ENCODE measurements at places on chromosomes 1 and 21. TPM values are rescaled to one million over a fixed set of nuclear protein-coding genes. Genes with fewer than 3 reads are reported as not detected.

GRCh38 chr1:1274931-1275431 lies 1.3 kb upstream of the UBE2J2 start:
- no peak for DNase-seq

Gene OR2AK2
- not detected for polyA plus RNA-seq

DNA sequence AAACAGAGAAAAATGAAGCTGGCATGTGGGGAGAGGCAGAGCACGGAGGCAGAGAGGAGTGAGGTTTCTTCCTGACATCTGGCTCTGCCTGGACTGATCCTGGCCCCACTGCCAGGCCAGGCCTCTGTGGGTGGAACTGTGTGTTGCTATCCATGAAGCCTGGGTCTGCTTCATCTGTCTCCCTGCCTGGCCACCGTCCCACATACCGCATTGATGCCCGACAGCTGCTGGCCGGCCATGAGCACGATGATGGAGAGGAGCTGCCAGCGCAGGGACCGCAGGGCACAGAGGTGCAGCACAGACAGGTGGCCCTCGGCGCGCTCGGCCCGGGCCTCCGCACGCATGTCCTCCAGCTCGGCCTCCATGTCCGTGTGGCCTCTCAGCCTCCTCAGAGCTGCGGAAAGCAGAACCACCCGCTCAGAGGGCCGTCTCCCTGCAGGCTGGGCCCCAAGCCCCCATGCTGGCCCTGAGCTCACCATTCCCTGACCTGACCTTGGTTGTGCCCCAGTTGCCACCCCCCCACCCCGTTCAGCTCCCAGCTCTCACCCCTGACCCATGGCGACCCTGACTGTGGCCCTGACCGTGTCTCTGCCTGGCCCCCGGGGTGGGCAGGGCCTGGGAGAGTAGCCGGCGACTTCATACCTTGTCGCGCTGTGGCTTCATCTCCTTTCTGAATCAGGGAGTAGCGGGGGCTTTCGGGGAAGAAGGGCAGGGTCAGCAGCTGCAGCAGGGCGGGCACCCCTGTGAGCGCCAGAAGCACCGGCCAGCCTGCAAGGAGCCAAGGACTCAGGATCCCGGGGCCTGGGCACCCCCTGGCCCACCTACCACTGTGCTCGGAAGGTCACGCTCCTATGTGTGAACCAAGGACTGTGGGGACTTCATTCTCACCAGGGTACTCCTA lies 11.5 kb downstream of the SLC2A7 start:
- no peak for DNase-seq

Gene IVL
- polyA plus RNA-seq: 0.13 TPM

GRCh38 chr1:175906370-175906769 lies 163.0 kb upstream of the TNR start:
- no peak for DNase-seq

DNA sequence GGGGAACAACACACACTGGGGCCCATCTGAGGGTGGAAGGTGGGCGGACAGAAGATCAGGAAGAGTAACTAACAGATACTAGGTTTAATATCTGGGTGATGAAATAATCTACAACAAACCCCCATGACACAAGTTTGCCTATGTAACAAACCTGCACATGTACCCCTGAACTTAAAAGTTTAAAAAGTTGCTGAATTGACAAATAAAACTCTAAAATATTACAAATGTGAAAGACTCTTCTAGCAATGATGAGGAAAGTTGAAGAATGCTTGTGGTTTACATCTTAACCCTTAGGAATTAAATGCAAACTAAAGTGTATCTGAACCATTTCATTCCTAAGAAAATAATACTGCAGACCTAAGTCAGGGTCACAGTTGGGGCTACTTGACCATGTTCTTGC lies 525.6 kb upstream of the CAMK1G start:
- DNase-seq: no peak

Gene NEK2
- polyA plus RNA-seq: 21.7 TPM

DNA sequence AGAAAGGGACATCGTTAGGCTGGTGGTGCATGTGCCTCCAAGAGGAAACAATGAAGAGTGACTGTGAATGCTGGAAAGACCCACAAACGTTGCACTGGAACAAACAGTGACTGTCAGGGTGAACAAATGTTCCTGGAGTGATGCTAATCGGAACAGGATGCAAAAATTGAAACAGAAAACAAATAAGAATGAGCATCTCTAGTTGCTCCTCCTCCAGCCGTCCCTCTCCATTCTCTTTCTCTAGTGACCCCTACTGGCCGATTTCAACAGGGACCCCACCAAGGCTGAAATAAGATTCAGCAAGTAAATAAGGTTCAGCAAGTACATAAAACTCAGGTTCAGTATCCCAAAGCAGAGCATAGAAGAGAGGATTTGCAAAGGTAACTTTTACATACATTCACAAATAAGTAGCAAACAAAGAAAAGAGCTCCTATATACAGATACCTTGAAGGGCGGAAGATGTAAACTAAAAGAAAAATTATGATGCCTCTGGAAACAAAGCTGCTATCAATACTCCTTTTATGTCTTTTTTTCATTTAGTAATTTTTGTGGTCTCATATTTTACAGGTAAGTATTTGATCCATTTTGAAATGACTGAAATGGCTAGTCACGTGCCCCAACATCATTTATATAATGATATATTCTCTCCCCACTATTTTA lies 836.1 kb upstream of the ADAMTS5 start:
- DNase-seq: no peak

Gene TPTE
- not detected for polyA plus RNA-seq

- DNase-seq: no peak
Measured at GRCh38 chr1:228940926-228941325, 205.6 kb downstream of the RHOU start.

Gene GNAT2
- polyA plus RNA-seq: not detected

GRCh38 chr21:46294647-46295176 lies 8.6 kb downstream of the YBEY start:
- no peak for DNase-seq

DNA sequence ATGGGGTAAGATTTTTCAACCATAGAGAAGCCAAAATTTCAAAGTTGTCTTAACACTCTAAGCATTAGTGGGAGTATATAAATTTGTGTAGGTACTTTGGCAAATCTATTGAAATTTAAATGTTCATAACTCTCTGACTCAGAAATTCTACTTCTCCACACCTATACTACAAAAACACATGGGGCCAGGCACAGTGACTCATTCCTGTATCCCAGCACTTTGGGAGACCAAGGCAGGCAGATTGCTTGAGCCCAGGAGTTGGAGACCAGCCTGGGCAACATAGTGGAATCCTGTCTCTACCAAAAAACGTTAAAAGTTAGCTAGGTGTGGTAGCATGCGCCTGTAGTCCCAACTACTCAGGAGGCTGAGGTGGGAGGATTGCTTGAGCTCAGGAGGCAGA lies 41.3 kb upstream of the RAVER2 start:
- no peak for DNase-seq

Gene BGLAP
- polyA plus RNA-seq: 2.2 TPM

DNA sequence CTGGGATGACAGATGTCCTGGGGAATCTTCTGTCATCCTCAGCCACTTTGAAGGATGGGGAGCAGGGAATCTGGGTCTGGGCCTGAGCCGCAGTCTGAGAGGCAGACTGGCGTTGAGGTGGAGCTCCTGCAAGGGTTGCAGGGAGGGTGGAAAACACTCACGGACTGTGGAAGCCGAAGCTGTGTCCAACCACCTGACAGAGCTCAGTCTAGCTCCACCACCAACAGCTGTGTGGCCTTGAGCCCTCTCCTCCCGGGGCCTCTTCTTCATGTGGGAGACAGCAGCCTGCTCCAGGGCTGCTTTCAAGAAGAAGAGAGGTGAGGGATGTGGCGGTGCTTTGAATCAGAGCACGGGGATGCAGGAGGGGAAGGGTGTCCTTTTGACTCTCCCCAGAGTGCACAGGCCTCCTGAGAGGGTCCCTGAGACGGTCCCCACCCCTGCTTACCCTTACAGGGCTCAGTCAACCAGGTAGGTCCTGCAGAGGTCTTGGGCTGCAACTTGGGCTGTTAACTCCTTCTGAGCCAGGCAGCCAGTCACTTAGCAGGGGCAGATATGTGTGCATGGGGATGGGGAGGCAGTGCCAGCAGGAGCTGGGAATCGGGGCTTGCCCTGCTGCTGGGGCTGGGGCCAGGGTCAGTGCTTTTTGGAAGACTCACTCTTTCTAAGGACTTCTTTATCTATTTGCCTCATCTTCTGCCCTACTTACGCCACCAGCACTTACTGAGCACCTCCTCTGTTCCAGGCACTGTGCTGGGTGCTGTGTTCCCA lies 216.3 kb downstream of the PTPRU start:
- no peak for DNase-seq

GRCh38 chr1:185453496-185454192 lies 136.6 kb upstream of the IVNS1ABP start:
- DNase-seq: no peak

Gene CCDC30
- polyA plus RNA-seq: 15.8 TPM

Gene LCE3D
- polyA plus RNA-seq: not detected

Gene CRYZ
- polyA plus RNA-seq: 189 TPM

DNA sequence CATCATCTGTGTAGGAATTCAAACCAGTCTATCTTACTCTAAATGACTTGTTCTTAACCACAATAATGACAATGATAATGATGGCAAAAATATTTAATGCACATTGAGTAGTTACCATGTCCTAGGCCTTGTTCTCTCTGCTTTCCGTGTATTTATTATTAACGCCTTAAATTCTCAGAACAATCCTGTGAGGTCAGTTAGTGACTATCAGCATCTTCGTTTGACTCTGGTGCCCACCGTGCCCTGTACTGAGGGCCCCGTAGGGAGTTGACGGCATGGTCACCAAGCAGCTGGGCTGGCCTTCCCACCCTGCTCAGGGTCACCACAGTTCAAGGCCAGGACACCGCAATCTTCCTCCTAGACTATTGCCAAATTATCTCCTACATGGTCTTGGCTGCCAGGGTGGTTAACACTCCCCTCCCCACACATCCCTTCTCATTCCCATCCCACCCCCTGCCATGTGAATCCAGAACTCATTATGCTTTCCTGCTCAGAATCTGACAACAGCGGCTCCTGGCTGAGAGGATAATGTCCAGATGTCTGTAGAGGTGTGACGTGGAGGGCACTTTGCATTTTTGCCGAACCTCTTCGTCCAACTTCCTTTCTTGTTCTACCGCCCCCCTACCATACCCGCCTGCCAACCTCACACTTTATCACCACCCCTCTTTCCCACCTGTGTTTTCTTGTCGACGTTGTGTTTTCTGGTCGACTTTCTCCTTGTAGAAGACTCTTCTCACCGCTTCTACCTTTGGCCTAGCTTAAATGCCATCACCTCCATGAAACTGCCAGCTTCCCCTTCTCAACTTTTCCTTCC lies 33.4 kb downstream of the IGFN1 start:
- DNase-seq: no peak

- DNase-seq: no peak
Measured at GRCh38 chr1:202131956-202132821, 9.5 kb downstream of the GPR37L1 start.

Gene SYT6
- 1.1 TPM for polyA plus RNA-seq

DNA sequence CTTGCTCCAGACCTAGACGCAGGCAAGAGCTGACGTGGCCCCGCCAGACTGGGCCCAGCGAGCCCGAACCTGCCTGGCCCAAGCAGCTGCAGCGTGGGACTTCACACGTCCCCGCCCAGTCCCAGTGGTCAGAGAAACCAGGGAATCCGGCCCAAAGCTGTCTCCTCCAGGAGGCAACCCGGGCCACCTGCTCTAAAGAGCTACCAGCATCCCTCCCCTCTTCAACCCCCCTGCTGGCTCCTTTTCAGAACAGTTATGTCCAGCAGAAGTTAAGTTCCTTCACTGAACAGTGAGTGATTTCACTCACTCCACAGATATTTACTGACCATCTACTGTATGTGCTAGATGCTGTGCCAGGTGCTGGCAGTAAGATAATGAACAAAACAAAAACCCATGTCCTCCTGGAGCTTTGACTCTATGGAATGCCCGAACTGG lies 2.1 kb upstream of the EFNA1 start:
- DNase-seq: no peak

- DNase-seq: no peak
Measured at GRCh38 chr1:209875515-209875914, 47.7 kb downstream of the UTP25 start.

- no peak for DNase-seq
Measured at GRCh38 chr1:179231923-179232322, 2.4 kb upstream of the ABL2 start.

Gene TMIGD3
- 0.93 TPM for polyA plus RNA-seq

GRCh38 chr1:79197421-79197820 lies 190.9 kb upstream of the ADGRL4 start:
- DNase-seq: no peak

DNA sequence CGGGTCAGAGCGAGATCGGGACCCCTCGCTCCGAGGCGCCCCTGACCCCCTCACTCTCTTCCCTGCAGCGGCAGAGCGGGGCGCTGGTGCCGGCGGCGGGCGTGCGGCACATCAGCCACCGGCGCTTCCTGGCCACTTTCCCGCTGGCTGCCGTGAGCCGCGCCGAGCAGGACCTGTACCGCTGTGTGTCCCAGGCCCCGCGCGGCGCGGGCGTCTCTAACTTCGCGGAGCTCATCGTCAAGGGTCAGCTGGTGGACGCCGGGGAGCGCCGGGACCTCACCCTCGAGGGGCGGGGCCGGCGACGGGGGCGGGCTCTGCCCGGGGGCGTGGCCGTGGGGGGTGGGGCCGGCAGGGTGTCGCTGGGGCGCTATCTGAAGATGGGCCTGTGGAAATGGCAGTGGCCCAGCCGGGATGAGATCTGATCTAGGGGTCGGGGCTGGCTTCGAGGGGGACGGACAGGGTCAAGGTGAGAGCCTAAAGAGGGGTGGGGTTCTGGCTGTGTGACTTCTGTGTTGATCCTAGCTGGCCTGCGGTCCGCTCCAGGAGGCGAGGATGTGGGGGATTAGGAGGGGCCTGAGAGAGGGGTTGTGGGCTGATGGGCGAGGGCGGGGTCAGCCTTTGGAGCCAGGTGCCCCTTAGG lies 23.6 kb downstream of the PTPRU start:
- no peak for DNase-seq

DNA sequence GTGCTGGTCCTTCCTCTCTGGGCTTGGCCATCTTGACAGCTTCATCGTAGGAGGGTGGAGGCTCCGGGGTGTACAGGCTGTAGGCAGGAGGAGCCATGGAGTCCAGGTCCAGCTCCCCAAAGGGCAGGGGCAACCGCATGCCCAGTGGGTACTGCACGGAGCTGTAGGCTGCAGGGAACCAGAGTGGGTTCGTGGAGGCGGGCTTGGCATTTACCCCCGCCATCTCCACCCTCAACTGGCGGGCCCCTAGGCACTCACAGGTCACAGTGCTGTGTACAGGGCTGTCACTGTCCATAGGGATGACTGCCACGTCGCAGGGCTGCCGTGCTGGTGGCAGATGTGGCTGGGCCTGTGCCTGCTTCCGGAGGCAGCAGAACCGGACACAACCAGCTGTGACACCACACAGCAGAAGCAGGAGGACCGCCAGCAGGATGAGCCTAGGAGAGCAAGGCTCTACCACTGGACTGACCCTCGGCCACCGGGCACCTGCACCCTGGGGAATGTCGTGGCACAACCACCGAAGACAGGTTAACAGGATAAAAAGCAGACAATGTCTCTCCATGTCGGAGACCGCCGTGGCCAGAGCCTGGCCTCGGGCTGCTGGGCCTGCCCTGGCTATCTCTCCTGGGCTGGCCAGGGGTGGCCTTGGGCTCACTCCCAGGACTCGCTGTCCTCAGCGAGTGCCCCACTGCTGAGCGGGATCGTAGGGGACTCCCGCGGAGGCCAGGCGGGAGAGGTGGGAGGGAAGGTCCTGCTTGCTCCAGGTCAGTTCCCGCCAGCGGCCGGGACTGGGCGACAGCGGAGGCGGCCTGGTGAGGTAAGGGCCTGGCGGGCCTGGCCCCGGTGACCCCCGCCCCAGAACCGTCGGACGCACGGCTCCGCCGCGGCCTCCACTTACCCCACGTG lies 831 bp downstream of the TMEM52 start:
- DNase-seq: no peak

Data from left renal pelvis (tissue), 4 donors.